Naive thymus-derived CD4-positive, alpha-beta T cell (primary cell): ENCODE measurements at places on chromosomes 11 and 22.

DNA sequence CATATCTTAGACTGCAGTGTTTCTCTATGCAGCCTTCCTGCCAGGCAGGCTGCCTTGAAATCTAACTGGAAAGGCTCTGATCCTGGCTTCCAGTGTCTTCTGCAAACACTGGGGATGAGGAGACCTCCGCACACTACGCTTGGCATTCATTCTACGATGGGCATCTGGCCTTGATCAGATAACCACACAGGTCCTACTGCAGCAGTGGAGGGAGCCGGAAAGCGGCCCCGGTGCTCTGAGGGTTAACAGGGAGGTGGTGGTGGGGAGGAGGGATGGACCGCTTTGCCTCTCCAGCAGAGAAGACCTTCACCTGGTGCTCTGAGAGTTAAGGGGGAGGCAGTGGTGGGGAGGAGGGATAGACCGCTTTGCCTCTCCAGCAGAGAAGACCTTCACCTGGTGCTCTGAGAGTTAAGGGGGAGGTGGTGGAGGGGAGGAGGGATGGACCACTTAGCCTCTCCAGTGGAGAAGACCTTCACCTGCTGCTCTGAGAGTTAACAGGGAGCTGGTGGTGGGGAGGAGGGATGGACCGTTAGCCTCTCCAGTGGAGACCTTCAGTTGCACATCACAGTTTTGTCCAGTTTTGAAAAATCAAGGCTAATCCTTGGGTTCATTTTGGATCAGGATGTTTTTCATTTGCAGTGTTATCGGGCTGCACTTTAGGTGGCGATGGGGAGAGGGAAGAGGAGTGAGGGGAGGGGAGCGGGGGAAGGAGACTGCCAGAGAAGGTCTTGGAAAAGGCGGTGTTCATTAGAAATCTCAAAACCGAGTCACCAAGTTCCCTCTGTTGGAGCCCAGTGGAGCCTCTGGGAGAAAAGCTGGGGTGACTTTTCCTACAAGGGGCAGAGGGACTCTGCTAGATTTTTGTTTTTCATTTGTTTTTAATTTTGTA, 5.6 kb downstream of the GAL start:
- no peak for DNase-seq

DNA sequence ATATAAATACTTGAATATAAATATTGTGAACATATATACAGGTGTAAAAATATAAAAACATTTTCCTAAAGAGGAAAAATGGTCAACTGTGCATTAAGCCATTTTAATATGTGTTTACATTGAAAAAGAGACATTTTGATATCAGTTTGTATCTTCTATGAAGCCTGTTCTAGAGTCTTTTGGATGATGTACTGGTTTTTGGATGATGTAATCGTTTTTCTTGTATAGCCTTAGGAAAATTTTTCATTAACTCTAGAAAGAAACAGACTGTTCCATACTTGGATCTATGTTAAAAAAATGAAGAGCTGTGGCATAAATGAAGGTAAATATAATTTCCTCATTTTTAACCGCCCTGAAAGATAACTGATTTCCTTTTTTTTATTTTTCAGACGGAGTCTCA, 39.6 kb upstream of the RDX start:
- DNase-seq: no peak

- DNase-seq: no peak
Measured at GRCh38 chr22:46881373-46882118, 119.1 kb downstream of the TBC1D22A start.

DNA sequence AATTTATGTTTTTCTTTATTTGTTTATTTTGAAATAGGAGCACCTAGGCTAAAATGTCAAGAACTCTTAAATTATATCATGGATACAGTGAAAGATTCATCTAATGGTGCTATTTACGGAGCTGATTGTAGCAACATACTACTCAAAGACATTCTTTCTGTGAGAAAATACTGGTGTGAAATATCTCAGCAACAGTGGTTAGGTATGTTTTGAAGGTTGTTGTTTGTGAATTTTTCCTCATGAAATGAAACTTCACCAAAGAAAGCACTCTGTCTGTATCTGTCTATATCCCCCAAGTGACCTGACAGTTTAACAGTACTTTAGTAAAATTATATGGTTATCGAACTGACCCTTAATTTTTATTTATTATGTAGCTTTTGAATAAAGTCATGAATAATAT, 12.8 kb downstream of the ATM start:
- no peak for DNase-seq

GRCh38 chr11:115159207-115159606, 345.0 kb downstream of the CADM1 start:
- DNase-seq: no peak

- no peak for DNase-seq
Measured at GRCh38 chr11:117597071-117597470, 199.9 kb downstream of the DSCAML1 start.

GRCh38 chr11:129694966-129695365, 120.7 kb upstream of the TMEM45B start:
- no peak for DNase-seq

GRCh38 chr22:42691440-42691839, 29.2 kb downstream of the A4GALT start:
- DNase-seq: no peak

DNA sequence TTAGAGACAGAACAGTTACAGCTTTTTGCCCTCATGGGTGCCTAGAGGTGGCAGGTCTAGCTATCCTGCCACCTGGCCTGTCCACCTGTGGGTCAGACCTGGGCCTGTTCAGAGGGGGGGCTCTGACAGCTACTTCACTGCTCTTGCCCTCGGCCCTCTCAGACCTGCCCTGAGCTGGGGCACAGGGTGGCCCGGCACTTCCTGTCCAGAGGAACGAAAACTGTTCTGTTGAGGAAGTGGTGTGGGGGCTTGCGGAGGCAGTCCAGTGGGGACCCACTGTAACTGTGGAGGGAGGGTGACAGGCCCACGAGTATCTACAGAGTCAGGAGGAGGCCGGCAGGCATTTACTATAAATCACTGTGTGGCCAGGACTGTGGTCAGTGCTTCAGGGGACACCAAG, 16.2 kb downstream of the TESMIN start:
- no peak for DNase-seq

DNA sequence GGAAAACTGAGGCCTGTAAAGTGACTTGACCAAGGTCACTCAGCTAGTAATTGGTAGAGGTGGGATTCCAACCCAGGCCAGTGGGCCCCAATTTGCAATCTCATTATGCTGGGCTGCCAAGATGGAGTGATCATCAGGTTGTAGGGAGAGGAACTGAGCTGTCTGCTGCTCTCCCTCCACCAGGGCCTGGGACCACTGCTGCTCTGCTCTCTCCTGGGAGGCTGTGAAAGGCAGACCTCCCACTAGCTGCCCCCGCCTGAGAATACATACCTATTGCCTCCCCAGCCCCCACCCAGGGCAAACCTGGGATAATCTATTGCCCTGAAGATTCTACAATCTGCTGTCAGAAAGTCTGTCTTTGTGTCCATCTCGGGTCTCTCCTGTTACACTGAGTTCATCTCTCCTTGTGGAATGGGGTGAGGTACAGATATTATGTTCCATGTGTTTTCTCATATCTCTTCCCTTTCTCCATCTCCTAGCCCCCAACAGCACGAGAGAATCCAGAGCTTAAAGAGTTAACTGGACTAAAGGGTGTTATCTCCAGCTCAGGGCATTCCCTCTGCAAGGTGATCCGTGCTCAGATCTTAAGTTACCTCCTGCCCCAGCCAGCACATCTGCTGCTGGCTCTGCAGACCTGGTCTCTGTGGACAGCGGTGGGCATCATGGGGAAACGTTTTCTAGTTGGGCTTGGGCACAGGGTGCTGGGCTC, 5.6 kb downstream of the NECTIN1 start:
- DNase-seq: no peak

- no peak for DNase-seq
Measured at GRCh38 chr11:94795476-94796189, 27.5 kb downstream of the AMOTL1 start.

DNA sequence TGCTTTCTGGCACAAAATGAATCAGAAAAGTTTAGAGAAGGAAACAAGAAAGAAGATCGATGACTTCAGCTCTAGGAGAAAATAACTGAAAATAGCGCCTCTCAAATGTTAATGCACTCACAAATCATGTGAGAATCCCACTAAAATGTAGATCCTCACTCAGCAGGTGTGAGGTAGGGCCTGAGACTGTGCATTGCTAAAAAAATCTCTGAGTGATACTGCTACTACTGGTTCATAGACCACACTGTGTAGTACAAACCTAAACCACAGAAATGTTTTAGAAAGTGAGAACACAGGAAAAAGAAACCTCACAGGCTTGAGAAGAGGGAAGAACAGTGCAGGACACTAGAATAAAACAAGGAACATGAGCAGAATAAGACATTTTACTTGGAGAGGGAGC, 2.0 kb downstream of the OR8D4 start:
- DNase-seq: no peak

GRCh38 chr11:131533149-131533548, 162.7 kb downstream of the NTM start:
- DNase-seq: no peak

- DNase-seq: no peak
Measured at GRCh38 chr11:72869831-72870230, 55.6 kb downstream of the ATG16L2 start.

GRCh38 chr22:23177197-23177596, 3.1 kb upstream of the BCR start:
- no peak for DNase-seq

DNA sequence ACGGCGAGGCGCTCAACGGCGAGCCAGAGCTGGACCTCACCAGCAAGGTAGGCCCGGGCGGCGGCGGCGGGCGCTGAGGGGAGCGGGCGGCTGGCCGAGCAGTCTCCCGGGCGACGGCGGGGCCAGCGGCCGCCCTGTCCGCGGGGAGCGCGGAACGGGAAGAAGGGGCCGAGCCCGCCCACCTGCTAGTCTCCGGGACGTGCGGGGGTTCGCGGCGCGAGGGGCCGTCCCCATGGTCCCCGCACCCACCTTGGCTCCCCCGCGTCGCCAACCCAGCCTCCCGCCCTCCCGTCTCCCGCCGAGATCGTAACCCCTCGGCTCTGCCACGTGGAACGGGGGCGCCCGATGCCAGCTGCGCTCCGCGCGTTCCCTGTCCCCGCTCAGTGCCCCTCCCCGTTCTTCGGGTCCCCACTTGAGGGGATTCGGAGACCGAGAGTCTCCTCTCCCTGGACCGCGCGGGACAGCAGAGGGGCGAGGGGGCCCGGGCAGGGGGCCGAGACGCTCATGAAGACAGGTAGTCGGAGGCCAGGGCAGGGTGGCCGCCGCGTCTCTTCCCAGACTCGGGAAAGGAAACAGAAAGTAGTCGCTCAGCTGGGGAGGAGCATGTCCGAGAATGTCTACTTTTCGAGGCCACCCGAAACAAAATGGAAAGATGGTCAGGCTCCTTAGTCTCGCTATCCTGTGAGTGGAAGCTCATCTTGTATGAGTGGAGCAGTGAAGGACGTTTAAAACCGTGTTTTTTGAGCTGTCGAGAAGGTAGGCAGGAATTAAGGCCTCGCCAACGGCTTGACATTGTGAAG, 557 bp downstream of the GTPBP1 start:
- DNase-seq: peak; percentile 36

GRCh38 chr22:48080316-48081165, 1318.1 kb downstream of the TBC1D22A start:
- DNase-seq: no peak

DNA sequence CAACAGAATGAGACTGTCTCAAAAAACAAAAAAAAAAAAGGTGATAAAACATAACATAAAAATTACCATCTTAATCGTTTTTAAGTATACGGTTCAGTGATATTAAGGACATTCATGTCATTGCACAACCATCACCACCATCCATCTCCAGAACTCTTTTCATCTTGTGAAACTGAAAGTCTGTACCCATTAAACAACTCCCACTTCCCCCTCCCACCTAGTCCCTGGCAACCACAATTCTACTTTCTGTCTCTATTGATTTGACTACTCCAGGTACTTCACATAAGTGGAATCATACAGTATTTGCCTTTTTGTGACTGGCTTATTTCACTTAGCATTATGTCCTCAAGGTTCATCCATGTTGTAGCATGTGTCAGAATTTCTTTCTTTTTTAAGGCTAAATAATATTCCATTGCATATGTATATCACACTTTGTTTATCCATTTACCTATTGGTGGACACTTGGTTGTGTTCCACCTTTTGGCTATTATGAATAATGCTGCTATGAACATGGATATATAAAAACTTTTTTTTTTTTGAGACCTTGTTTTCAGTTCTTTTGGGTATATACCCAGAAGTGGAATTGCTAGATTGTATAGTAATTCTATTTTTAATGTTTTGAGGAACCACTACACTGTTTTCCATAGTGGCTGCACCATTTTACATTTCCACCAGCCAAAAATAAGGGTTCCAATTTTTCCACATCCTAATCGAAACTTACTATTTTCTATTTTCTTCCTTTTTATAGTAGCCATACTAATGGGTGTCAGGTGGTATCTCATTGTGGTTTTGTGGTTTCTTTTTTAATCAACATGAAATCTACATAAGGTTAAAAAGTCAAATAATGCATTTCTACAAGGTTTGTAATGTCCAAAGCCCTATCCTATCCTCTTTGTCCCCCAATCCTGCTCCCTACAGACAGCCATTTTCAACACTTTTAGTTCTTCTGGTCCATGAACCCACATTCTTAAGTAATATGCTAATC, 23.4 kb upstream of the PIK3C2A start:
- DNase-seq: peak; percentile 62

DNA sequence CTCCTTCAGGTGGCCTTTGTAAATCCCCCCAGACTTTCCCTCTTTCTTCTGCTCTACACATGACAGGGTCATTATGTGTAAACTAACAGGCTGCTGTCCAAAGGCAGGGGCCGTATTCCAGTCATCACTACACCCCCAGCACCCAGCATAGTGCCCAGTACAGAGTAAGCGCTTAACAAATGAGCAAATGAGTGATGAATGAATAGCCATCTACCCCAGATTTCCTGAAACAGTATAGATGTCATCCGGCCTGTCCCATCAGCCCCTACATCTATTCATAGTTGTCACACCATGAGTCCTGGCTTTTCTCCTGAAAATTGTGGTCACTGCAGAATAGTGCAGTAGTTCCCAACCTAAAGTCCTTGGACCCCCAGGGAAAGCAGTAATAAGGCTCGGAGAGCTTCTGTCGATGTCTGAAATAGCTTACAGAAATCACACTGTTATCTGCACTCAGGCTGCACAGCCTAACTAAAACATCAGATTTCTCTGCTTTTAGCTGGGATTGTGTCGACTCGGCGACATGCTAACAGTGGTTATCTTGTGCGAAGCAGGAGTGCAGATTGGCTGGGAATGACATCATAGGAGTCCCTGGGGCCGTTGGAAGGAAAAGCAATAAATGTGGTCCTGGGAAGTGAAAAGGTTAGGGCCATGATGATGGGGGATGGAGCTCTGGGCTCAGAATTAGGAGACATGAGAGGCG, 143.8 kb upstream of the NECTIN1 start:
- no peak for DNase-seq
